ENCODE measurements at places on chromosomes 3 and 15.

- no peak for DNase-seq
Observed at GRCh38 chr3:176415661-176416295, 781.5 kb downstream of the TBL1XR1 start.

- no peak for DNase-seq
Observed at GRCh38 chr3:178603735-178604134, 67.5 kb downstream of the KCNMB2 start.

GRCh38 chr15:34812369-34812768 is 17.0 kb upstream of the ACTC1 start:
- DNase-seq, result no peak

GRCh38 chr15:69236505-69236904 is 62.2 kb upstream of the PAQR5 start:
- DNase-seq, result no peak

Measured in activated CD4-positive, alpha-beta T cell treated with anti-CD3 and anti-CD28 coated beads for 1 hour (primary cell).